Activated gamma-delta T cell treated with anti-CD3 and anti-CD28 coated beads, Interleukin-2, amount 50 U/mL, for 16 hours (primary cell): ENCODE measurements at places on chromosomes 13 and 19.
A peak's percentile ranks its signal among the peaks of the same experiment; 100 is the strongest.

- no peak for DNase-seq
These were observed 55.7 kb upstream of the ABCC4 start for GRCh38 chr13:95356916-95357315.

GRCh38 chr19:40567040-40567749 is 9.5 kb upstream of the SHKBP1 start:
- no peak for DNase-seq

DNA sequence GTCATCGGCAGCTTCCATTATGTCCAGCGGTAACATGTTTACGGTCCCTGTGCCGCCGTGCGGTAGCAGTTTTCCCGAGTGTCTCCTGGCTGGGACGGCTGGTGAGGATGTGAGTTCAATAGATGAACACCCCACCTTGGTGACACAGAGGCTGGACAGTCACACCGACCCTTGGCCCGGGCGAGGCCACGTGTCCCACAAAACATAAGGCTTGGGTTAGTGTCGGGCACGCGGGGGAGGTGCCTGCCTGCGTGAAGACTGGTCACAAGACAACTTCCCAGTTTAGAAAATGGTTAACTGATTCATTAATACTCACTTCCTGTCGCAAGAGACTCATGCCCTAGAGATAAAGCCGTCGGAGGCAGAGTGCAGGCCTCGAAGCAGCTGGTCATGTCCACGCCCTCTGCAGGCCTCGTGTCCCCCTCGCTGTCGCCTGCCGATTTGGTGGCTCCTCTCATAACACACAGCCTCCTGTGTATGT is 17.2 kb downstream of the RASA3 start:
- DNase-seq: no peak

DNA sequence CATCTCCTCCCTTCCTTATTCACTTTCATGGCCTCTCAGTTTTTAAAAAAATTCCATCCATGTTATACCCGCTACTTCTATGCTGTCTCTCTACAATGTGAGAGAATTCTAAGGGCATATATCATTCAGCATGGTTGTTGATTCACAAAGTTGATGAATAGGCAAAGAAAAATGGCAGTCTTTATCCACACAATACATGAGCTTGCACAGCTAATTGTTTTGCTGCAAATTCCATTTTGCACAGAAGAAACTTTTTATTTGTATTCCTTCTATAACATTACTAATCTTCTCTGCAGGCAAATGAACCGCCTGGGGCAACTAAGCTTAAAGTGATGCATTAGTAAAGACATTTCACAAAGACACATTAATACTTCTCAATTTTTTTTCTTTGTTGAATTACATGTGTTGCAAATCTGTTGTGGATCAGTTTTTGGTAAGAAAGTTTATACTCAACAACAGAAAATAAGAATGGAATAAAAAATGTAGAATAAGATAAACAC is 196.9 kb downstream of the LIG4 start:
- no peak for DNase-seq

DNA sequence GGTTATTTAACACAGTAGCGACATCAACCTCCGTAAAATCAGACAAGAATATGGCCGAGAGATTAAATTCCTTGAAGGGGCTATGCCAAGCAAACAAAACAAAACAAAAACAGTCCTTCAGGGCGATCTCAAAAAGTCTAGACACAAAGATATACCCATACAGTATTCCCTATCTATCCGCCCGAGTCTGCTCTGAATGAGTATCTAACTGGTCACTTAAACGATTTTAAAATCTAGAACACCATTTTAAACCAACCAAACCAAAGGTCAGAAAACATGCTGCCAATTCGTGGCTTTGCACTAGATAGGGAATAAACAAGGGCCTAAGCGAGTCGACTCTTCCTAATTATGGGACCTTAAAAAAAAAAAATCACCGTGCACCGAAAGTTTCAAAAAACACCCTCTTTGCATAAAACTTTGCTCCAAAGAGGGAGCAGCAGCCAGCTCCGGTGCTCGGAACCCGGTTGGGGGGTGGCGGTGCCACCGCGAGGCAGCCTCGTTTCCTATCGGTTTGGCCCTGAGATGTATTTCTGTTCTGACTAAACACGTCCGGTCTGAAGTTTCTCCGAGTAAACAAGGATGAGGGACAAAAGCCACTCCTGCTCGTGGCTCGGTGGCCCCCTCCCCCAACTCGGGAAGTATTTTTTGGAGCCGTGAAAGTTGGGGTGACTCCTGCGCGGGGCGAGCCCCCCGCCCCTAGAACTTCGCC is 1.8 kb downstream of the HMGB1 start:
- peak; percentile 60 for DNase-seq

GRCh38 chr19:37078717-37079032 is 442 bp downstream of the ZNF420 start:
- DNase-seq: no peak

DNA sequence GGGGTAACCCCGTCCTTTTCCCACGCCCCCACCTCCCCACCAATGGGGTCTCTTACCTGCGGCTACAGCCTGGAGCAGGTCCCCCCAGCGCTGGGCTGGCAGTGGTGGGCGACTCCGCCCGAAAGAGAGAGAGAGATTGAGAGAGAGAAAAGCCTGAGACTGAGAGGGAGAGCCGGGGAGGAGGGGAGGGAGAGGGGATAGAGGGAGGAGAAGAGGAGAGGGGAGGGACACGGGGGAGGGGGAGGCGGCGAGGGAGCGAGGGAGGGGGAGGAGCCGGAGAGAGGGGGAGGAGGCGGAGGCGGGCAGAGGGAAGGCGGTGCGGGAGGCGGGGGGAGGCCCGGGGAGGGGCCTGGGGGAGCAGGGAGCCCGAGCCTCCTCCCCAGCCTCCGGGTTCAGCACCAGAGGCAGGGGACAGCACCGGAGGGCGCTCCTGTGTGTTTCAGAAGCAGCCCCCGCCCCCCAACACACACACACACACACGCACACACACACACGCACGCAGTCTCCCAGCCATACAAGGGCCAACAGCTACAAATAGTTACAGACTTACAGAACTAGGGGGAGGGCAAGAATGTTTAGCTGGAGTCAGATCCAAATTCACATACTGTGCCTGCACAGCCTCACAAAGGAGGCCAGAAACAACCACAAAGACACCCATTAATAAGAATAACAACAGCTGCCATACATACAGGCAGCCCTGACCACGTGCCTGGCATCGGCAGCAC is at the start of gene SLC8A2:
SLC8A2 (minus strand) TSS at position 161 of the 725 bp plus-strand sequence. CDS start 5,490 bp downstream, outside the sequence.
- peak; percentile 34 for DNase-seq

- no peak for DNase-seq
These were observed 166.9 kb downstream of the GPC5 start for GRCh38 chr13:91565296-91565695.

- no peak for DNase-seq
These were observed 71.5 kb downstream of the SPATA13 start for GRCh38 chr13:24232037-24232436.

DNA sequence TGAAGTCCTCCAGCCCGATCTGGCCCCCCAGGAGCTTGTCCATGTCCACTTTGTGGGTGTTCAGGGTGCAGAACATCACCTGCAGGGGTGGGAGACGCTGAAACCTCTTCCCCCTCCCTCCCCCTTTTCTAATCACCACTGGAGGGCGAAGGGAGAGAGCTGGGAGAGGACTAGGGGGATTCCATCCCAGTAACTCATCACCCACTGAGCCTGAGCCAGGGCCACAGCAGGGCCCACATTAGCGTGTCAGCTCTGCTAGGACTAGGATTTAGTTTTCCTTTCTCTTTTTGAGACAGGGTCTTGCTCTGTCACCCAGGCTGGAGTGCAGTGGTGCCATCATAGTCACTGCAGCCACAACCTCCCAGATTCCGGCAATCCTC is 5.5 kb upstream of the PTGER1 start:
- no peak for DNase-seq

DNA sequence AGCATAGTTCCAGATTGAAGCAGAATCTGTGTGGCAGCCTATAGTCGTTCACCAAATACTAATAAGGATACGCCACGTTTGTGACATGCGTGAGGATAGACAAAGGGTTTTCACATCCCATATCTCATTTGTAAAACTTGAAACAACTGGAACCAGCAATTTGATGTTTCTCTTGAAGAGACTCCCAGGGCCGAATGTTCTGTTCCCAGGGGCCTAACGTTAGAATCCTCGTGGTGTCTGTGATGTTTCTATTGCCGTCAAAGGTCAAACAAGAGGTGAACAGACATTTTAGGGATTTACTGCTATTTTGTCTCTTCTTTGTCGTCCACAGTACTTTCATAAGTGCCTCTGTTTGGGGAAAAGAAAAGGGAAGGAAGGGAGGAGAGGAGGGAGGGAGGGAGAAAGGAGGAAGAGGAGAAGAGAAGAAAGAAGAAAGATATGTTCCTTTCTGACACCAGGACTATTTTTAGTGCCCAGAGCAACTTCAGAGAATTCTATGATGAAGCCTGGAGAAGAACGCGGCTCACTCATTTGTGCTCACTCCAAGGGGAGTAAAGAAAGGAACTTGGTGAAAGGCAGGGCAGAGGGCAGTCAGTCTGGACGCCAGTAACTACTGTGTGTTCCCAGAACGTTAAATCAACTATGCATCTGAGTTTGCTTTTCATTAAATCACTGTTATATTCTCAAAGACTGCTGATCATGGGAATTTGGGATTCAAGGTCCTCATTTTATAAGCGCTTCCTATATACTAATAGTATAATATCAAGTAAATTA is 154.5 kb downstream of the DCT start:
- DNase-seq: no peak

DNA sequence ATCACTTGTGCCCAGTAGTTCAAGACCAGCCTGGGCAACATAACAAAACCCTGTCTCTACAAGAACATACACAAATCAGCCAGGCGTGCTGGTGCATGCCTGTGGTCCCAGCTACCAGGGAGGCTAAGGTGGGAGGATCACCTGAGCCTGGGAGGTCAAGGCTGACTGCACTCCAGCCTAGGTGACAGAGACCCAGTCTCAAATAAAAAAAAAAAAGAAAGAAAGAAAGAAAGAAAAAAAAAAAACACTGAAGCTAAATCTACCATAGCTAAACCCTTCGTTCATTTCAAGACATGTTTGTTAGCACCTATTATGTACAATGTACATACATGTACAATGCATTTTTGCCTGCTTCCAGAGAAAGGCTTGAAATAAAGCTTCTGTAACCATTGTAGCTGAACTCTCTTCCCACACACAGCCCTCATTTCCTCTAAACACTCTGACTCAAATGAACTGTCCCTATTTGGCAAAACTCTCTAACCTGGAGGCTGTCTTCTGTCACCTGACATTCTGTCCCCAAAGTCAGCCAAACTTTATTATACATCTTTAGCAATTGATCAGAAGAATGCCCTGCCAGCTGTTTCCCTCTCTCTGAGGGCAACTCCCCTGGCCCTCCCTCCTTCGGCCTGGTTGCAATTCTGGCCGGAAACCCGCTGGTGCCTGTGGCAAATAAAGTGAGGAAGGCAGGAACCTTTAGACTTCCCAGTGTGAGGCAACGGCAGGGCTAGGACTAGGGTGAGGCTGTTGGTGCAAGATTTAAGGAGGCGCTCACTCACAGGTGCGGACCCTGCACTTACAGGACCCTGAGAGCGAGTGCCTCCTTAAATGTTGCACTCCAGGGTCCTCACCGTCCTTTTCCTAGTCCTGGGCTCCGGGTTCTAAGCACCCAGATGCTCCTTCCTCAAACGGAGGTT is 1.8 kb downstream of the ETHE1 start:
- no peak for DNase-seq

- DNase-seq: no peak
These were observed 23.7 kb upstream of the GPR18 start for GRCh38 chr13:99281811-99282263.
